ENCODE measurements at places on chromosomes 13 and 19.

- no peak for DNase-seq
Measured at GRCh38 chr19:3980353-3981251, 4.7 kb downstream of the EEF2 start.

- DNase-seq: peak; percentile 64
Measured at GRCh38 chr19:1076951-1077350, 10.0 kb downstream of the ARHGAP45 start.

DNA sequence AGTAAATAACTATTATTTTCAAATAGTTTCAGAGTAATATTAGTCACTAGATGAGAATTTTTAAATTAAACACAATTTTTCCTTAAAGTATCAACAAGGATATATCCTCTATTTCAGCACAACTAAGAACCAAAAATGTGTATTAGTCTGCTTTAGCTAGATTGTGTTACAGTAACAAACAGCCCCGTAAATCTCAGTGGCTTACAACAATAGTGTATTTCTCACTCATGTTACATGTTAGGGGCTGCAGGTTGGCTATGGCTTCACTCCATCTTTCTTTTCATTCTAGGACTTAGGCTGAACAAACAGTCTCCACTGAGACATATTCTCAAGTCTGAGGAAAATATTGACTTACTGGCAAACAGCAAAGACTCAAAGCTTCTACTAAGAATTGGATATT, 11.6 kb upstream of the SUCLA2 start:
- no peak for DNase-seq

GRCh38 chr19:20640023-20640422, 21.3 kb downstream of the ZNF626 start:
- no peak for DNase-seq

DNA sequence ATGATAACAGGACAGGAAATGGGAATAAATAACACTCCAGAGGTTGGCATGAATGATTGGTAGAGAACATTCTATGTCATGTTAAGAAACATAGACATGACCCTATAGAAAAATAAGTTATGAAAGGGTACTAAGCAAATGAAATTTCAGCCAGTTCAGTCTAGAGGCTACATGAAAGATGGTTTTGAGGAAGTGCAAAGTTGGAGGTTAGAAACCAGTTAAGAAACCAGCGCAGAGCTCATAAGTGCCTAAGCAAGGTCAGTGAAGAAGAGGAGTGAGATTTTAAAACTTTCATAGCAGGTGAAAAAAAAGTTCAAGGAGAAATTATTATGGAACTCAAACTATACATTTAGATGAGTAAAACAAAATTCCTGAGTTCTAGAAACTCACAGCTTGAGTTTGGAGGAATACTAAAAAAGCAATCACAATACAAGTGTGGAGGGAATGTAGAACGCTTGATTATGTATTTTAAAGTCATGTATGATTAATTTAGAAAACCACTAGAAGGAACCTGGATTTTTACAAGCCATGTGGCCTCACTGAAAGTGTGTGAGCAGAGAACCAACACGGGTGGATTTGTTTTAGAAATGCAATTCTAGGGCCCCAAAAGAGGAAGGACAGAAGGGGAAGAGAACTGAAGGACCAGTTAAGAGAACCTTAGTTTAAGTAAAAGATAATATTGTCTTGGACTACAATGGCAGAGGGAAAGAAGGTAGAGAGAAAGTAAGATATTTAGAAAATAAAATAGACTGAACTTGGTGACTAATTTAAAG, 162.4 kb downstream of the PCDH20 start:
- DNase-seq: no peak

DNA sequence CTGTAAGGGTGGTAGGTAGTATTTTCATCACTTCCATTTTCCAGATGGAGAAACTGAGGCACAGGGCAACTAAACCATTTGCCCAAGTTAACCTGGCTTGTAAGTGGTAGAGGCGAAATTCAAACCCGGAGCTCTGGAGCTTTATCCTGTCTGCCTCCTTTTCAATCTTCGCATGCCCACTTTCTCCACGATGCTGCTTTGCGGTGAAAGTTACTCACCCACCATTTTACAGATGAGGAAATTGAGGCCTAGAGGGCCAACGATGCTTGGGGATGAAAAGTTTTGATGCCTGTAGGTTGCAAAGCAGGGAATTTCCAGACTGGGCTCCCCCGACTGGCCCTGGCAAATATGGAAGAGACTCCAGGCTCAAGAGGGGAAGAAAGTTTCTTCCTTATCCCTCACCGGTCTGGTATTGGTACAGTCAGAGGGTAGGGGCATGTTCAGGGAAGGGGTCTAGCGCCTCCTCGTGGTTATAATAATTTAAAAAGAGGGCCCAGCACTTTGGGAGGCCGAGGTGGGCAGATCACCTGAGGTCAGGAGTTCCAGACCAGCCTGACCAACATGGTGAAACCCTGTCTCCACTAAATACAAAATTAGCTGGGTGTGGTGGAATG, 1.9 kb upstream of the SH2D3A start:
- no peak for DNase-seq

- no peak for DNase-seq
Measured at GRCh38 chr13:29817604-29818378, 32.6 kb downstream of the UBL3 start.

GRCh38 chr13:110464556-110465333, 96.8 kb downstream of the RAB20 start:
- DNase-seq: no peak

DNA sequence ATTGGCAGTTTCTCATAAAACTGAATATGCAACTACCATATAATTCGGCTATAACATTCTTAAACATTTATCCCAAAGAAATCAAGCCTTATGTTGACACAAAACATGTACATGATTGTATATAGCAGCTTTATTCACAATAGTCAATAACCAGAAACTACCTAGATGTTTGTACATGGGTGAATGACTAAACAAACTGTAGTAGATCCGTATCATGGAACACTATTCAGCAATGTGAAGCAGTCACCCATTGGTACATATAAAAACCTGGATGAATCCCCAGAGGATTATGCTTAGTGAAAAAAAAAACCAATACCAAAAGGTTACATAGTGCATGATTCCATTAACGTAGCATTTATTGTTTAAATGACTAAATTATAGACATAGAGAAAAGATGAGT, 471.7 kb upstream of the KLHL1 start:
- no peak for DNase-seq

- no peak for DNase-seq
Measured at GRCh38 chr13:60013166-60013565, 150.6 kb downstream of the DIAPH3 start.

GRCh38 chr19:1824252-1824622, 12.2 kb upstream of the ATP8B3 start:
- no peak for DNase-seq

DNA sequence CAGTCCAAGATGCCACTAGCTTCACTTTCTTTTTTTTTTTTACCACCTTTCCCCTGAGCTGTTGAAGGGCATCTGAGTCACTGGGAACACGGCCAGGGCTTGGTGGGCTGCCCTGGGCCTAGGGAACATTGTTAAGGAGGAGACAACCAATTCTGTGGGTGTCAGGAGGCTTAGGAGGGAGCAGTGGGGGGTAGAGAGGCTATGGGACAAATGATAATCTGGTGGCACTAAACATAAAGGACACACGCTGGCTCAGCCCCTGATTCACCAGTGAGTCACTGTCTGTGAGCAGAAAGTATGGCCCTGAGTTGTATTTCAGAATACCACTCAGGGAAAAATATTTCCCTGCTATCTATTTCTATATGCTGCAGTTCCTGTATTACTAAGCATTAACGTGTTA, 207.8 kb downstream of the DCLK1 start:
- DNase-seq: no peak

DNA sequence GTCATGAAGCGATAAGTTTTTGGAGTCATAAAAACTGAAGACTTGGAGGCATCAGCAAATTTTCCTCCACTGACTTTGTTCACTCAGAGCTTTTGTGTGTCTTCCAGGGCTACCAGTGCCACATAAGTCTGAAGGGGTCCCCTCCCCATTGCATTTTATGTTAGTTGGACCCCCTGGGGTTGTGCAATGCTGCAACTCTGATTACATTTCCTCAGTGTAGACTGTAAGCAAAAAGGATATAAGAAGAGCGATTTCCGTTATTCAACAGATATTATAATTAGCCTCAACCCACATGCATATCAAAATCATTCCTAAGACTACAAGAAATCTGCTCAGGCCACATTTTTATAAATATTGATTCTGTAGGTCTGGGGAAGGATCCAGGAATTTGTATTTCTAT, 324.0 kb downstream of the TDRD3 start:
- DNase-seq: no peak

GRCh38 chr13:112067871-112068539, 1.1 kb downstream of the SOX1 start:
- DNase-seq: no peak

DNA sequence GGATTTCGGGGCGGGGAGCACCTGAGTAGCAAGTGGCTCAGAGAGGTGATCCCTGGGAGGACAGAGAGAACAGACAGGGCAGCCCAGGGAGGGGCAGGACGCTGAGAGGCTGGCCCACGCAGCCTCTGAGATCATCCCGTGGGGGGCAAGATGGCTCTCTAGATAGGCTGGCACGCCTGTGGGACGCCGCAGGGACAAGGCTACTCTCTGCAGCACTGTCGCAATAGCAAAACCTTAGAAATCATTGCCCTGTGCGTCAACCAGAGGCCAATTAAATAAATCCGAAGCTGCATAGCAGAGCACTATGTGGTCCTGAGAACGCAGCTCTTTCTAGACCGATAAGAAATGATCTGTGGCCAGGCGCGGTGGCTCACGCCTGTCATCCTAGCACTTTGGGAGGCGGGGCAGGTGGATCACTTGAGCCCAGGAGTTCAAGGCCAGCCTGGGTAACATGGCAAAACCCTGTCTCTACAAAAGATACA, 5.1 kb downstream of the PEX11G start:
- no peak for DNase-seq

GRCh38 chr19:40690693-40691420, 406 bp upstream of the NUMBL start:
- peak; percentile 71 for DNase-seq

GRCh38 chr13:111944171-111944583, 122.8 kb upstream of the SOX1 start:
- DNase-seq: no peak

- DNase-seq: no peak
Measured at GRCh38 chr13:67518785-67519184, 288.6 kb upstream of the PCDH9 start.

- no peak for DNase-seq
Measured at GRCh38 chr13:90293793-90294361, 1053.6 kb upstream of the MIR17HG start.

DNA sequence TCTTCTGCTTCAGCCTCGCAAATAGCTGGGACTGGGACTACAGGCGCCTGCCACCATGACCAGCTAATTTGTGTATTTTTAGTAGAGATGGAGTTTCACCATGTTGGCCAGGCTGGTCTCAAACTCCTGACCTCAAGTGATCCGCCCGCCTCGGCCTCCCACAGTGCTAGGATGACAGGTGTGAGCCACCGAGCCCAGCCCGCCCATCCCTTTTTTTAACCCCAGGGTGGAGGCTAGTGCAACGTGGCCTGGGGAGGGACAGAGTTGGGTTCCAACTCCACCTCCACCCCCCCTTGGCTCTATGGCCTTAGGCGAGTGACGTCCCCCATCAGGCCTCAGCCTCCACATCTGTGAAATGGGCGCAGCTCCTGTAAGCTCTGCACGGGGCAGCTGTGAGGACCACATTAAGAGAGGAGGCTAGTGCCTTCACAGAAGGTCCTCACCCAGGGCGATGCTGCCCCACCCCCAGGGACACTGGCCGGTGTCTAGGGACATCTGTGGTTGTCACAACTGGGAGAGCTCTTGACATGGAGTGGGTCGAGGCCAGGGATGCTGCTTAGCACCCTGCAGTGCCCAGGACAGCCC, 37.7 kb downstream of the SMIM24 start:
- no peak for DNase-seq

DNA sequence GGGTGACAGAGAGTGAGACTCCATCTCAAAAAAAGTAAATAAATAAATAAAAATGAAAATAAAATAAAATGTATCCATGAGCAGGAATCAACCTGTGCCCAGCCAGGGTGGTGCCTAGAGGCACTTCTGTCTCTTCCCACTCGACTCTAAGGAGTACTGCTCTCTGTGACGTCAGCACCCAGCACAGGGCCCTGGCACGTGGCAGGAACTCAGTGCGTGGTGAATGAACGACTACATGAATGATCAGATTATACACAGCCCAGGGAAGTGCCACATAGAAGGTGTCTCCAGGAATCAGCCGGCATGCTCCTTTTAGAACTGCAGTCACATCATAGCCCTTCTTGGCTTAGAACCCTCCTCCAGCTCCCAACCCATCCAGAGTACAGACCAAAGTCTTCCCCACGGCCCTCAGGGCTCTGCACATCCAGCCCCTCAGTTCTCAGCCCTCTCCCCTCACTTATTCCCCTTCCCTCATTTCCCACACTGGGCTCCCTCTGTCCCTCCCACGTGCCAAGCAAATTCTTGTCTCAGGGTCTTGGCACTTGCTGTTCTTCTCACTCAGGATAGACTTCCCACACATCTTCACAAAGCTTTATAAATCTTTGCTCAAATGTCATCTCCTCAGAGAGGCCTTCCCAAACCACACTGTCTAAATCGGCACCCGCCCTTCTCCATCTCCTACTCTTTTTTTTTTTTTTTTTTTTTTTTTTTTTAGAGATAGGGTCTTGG, 4.2 kb downstream of the CLIP3 start:
- no peak for DNase-seq

- no peak for DNase-seq
Measured at GRCh38 chr13:42328672-42329071, 56.7 kb downstream of the AKAP11 start.

DNA sequence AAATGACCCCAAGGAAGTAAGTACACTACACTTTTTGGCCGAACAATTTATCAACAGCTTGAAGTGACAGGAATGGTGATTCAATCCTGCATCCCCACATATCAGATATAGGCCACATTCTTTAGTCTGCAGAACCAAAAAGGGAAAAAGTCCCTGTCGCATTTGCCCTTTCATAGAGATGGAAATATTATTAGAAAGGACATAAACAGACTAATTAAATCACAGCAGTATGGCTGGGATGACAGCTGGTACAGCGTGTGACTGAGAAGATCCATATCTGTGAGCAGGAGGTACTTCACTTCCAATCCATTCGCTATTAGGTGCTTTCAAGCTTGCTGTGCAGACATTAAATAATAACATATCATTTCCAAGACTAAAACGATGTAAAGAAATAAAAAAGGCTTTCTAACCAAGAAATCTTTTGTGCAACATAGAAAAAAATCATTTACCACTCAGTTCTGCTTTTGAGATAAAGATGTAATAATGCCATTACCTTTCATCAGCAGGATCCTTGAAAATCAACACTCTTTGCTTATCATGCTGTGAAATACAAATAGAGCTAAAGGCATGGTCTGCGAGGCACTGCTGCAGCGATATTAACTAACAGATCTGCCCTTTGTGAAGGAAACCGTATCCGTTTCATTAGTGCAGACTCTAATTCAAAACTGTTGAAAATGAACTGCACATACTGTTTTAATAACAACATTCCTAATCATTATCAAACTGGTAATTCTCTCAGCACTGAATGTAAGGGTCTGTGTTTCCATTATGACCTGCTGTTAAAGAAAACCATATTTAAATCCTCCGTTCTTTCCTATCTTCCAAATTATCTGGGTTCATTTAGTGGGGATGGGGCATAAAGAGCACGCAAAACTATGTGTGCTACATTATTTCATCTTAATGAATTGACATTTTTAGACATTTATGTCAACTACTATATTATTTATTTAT, 245.6 kb downstream of the DACH1 start:
- DNase-seq: no peak

Data from activated naive CD4-positive, alpha-beta T cell (primary cell).